Osteoblast (primary cell): ENCODE measurements at places on chromosomes 2 and 18. TPM values are rescaled to one million over a fixed set of nuclear protein-coding genes. Genes with fewer than 3 reads are reported as not detected.

Gene IL37
- not detected in 2 replicates for total RNA-seq

Gene FEV
- not detected in 2 replicates for total RNA-seq

Gene KIAA2012
- total RNA-seq: under 0.01 TPM in 1 of 2 replicates, not detected in the other

Gene RIT2
- total RNA-seq: not detected in 2 replicates

Gene KCTD1
- 14.4 and 14.8 TPM in 2 replicates for total RNA-seq

Gene DAW1
- under 0.01 TPM in 1 of 2 replicates, not detected in the other for total RNA-seq

Gene PLGLB1
- 1.8 and 2.9 TPM in 2 replicates for total RNA-seq

DNA sequence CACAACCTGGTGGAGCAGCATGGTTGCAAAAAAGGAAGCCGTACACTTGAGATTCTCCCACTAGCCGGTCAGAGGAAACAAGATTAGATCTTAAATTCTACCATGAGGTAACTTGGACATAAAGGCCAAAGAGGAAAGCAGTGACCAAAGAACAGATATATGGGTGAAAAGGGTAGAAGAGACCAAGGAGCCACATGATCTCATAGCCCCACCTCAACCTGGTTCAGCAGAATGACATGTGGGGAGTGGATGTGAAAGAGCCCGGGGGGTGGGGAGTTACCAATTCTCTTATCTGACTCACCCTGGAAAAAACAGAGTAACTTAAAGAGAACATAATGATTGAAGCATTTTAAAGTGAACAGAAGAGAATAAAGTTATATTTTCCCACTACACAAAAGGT lies 683.0 kb downstream of the DSC3 start:
- H3K4me3 ChIP-seq: no peak overlapping the region
- DNase-seq: no peak
- no peak overlapping the region for H3K27ac ChIP-seq
- no peaks in the 10 kb centered on the region for H3K27me3 ChIP-seq

- no peak overlapping the region for H3K27ac ChIP-seq
- H3K27me3 ChIP-seq: peaks cover 2% of the 10 kb centered on the region
- H3K4me1 ChIP-seq: no peaks in the 10 kb centered on the region
- no peak overlapping the region for H3K4me3 ChIP-seq
Measured at GRCh38 chr2:225233234-225233633, 166.3 kb upstream of the NYAP2 start.

DNA sequence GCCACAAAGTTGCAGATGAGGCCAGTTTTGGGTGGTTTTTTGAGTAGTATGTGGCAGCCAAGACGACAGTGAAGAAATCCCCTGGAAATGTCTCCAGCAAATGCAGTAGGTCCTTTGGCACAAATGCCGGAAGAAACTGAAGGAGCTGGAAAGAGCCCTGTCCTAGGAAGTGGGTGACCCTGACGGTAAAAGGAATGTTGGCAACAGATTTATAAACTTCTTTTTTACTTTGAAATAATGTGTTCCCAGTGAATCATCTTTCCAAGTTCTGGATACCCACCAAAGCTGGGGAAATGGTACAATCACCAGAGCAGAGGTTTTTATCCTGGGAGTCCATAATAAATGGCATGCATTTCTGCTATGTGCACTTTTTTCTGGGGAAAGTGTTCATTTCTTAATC lies 112.9 kb downstream of the CSRNP3 start:
- peaks cover 5% of the 10 kb centered on the region for H3K4me1 ChIP-seq
- peak; percentile 84 for DNase-seq
- H3K4me3 ChIP-seq: no peak overlapping the region
- H3K27ac ChIP-seq: no peak overlapping the region

- H3K27ac ChIP-seq: no peak overlapping the region
- no peak for DNase-seq
- H3K4me3 ChIP-seq: no peak overlapping the region
- no peaks in the 10 kb centered on the region for H3K4me1 ChIP-seq
Measured at GRCh38 chr2:175883586-175884194, 118.4 kb downstream of the LNPK start.

DNA sequence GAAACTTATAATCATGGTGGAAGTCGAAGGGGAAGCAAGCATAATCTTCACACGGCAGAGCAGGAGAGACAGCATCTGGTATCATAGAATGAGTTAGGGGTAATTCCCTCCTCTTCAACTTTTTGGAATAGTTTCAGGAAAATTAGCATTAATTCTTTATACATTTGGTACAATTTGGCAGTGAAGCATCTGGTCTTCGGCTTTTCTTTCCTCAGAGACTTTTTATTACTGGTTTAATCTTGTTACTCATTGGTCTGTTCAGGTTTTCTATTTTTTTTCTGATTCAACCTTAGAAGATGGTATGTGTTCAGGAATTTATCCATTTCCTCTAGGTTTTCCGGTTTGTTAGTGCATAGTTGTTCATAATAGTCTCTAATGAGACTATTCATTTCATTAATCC lies 39.7 kb upstream of the ABCA12 start:
- H3K4me1 ChIP-seq: no peaks in the 10 kb centered on the region
- H3K36me3 ChIP-seq: no peaks in the 10 kb centered on the region
- no peaks in the 10 kb centered on the region for H3K27me3 ChIP-seq

- H3K27me3 ChIP-seq: no peaks in the 10 kb centered on the region
- no peaks in the 10 kb centered on the region for H3K36me3 ChIP-seq
- H3K4me1 ChIP-seq: no peaks in the 10 kb centered on the region
- no peak for DNase-seq
- H3K4me3 ChIP-seq: no peak overlapping the region
Measured at GRCh38 chr2:5392658-5393057, 299.5 kb upstream of the SOX11 start.

DNA sequence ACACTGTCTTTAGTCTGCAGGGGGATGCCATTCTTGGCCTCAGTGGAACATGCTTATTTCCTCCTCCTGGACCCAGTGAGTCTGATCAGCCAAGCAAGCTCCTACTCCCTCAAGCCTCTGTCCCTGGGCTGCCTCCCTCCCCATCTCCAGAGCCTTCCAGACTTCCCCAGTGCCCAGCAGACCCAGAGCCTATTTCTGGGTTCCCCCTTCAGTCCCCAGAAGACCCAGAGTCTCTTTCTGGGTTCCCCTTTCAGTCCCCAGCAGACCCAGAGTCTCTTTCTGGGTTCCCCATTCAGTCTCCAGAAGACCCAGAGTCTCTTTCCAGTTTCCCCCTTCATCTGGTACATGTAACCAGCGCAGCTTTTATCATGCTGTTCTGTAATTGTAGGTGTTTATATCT lies 17.0 kb upstream of the PKDCC start:
- peaks cover 4% of the 10 kb centered on the region for H3K27me3 ChIP-seq
- H3K36me3 ChIP-seq: no peaks in the 10 kb centered on the region
- no peaks in the 10 kb centered on the region for H3K4me1 ChIP-seq
- H3K4me3 ChIP-seq: no peak overlapping the region
- DNase-seq: no peak

- H3K36me3 ChIP-seq: peaks cover 24% of the 10 kb centered on the region
- H3K4me3 ChIP-seq: no peak overlapping the region
- DNase-seq: no peak
- H3K4me1 ChIP-seq: peaks cover 6% of the 10 kb centered on the region
Measured at GRCh38 chr2:25806941-25807340, 71.3 kb downstream of the ASXL2 start.

- no peaks in the 10 kb centered on the region for H3K36me3 ChIP-seq
- H3K27me3 ChIP-seq: no peaks in the 10 kb centered on the region
- H3K27ac ChIP-seq: no peak overlapping the region
- H3K4me1 ChIP-seq: no peaks in the 10 kb centered on the region
- no peak overlapping the region for H3K4me3 ChIP-seq
Measured at GRCh38 chr2:6683516-6683915, 182.2 kb downstream of the CMPK2 start.

DNA sequence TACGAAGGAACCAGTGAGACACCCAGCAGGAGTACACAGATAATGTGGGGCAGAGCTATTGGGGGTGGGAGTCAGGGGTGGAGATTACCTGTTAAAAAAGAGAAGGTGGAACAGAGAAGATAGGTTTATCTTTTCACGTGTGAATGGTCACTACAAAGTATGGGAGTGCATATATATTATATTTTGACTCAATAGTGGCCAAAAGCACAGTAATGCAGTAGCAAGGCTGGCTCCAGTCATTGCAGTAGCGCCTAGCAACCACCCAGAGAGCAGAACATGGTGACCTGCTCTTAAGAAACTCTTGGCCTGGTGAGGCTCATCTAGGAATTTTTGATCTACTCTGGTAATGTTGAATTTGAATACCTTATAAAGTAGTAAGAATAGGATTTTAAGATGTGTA lies 1.0 kb downstream of the IMPACT start:
- peaks cover 16% of the 10 kb centered on the region for H3K4me1 ChIP-seq
- no peak overlapping the region for H3K27ac ChIP-seq
- H3K36me3 ChIP-seq: peaks cover 7% of the 10 kb centered on the region
- peak overlapping the region; percentile 86 for H3K4me3 ChIP-seq
- peak; percentile 55 for DNase-seq
- H3K27me3 ChIP-seq: peaks cover 15% of the 10 kb centered on the region

DNA sequence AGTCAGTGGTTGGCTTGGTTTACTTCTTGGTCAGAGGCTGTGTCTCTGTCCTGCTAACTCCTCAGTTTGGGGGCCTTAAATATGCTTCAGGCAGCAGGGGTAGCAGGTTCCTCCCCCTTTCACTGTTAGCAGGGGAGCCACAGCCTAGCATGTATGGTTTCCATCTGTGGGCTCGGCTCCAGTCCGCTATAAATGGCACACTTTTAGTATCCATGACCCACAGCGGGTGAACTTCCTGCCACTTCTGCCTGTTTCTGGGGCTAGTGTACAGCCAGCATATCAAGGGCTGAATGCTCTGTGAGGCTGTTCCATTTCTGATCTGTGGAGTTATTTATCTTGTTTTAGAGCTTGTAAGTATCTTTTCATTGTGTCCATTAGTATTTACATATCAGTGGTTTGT lies 58.3 kb downstream of the MRPL33 start:
- no peaks in the 10 kb centered on the region for H3K36me3 ChIP-seq
- no peak overlapping the region for H3K4me3 ChIP-seq
- no peak overlapping the region for H3K27ac ChIP-seq
- DNase-seq: no peak

GRCh38 chr2:146523196-146523595 lies 1321.6 kb upstream of the ACVR2A start:
- H3K4me1 ChIP-seq: no peaks in the 10 kb centered on the region
- H3K4me3 ChIP-seq: no peak overlapping the region
- no peak for DNase-seq
- H3K36me3 ChIP-seq: no peaks in the 10 kb centered on the region

DNA sequence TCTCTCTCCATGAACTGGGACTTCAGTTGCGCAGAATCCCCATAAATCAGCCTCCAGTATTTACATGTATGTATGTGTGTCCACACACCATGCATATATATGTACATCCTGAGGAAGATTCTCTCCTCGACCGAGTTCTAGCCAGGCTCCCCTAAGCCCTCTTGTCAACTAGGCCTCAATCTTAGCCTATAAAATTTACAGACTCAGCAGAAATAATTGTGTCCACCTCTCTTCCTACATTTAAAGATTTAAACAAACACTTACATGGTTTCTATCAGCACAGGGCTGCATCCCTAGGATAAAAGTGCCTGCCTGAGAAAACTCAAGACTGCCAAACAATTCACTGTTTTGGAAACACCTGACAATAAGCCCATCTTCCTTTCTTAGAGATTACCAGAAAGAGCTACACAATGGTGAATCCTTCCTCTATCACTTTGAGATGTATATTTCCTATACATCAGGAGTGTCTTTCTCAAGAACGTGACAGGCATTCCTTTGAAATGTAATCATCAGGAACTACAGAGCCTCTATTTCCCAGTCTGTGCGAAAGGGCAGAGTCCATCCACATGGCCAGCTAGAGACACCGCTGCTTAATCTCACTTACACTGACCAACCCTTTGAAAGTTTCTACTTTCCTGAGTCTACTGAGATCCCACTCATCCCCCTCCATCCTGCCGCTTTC lies 39.5 kb downstream of the ZNF519 start:
- H3K4me3 ChIP-seq: no peak overlapping the region
- H3K36me3 ChIP-seq: no peaks in the 10 kb centered on the region
- H3K27me3 ChIP-seq: no peaks in the 10 kb centered on the region
- DNase-seq: no peak
- H3K4me1 ChIP-seq: no peaks in the 10 kb centered on the region
- H3K27ac ChIP-seq: no peak overlapping the region

DNA sequence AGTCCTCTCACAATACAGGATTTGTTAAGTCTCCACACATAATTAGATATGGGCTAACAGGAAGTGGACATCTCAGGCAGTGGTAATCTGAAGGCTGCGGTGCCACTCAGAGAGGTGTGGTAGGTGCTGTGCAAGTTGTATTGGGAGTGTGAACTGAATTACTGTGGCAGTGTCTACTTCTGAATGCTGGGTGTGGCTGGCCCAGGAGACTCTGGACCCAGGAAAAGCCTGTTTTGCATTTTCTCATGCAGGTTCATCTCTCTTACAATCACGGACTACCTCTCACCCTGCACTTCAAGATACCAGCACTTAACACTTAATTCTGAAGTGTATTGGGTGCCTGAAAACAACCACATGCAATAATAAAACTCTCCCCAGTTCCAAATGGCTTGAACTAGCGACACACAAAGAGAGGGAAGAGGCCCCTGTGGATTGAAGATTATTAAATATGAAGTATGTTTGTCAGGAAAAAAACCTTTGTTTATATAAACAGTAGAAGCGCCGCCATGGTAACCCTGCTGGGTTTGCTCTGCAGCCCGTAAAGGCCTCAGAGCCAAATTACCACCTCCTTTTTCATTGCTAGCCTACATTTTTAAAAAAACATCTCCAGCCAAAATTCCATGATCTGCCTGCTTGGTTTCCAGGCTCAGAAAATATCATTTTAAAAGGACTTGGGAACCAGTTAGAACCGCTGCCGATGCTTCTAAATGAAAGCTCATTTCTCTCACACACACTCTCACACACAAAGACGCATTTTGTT lies 77.5 kb downstream of the GFPT1 start:
- no peaks in the 10 kb centered on the region for H3K27me3 ChIP-seq
- H3K36me3 ChIP-seq: peaks cover 6% of the 10 kb centered on the region
- peaks cover 32% of the 10 kb centered on the region for H3K4me1 ChIP-seq
- peak; percentile 90 for DNase-seq

GRCh38 chr2:133641942-133642725 lies 73.9 kb upstream of the NCKAP5 start:
- peaks cover 19% of the 10 kb centered on the region for H3K4me1 ChIP-seq
- no peaks in the 10 kb centered on the region for H3K36me3 ChIP-seq
- no peak for DNase-seq
- peak overlapping the region; percentile 2 for H3K27ac ChIP-seq
- no peaks in the 10 kb centered on the region for H3K27me3 ChIP-seq
